Effector memory CD4-positive, alpha-beta T cell (primary cell): ENCODE measurements at places on chromosomes 5 and 9.

GRCh38 chr5:79255786-79256557 lies 20.0 kb downstream of the JMY start:
- DNase-seq: no peak

DNA sequence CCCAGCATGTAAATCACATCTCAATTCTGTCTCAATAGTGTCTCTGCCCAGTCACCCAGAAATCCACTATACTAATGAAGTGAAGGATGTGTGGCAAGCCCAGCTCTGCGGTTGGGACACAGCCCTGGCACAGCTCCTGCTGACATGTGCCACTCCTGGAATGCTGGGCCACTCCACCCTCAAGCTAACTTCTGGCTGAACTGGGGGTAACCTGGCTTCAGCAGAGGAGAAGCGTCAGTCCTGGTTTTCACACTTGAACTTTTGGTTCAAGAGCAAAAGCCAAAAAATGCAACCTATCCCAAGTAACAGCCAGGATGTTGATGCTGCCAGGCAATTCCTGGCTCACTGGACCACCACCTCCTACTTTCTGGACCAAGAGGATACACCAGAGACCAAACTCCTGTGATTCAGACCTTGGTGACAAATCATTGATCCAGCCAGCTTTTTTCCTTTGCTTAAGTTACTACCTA lies 86.4 kb downstream of the ARRDC3 start:
- no peak for DNase-seq

DNA sequence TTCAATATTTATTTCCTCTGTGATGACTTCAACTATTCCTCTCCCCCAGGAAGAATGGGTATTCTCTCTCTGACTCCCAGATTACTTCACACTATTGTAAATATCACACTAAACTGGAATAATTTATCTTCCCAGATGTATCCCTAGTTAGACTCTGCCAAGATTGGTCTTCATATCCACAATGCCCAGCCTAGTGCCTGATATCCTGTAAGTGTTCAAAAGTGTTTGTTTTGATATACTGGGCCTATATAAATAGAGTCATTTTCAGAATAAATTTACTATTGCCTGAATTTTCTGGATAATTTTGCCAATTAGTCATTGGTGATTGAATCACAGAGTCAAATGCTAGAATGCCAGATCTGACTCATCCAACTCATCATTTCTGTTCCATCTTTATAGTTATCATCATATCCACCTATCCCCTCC lies 143.7 kb upstream of the TNC start:
- no peak for DNase-seq

DNA sequence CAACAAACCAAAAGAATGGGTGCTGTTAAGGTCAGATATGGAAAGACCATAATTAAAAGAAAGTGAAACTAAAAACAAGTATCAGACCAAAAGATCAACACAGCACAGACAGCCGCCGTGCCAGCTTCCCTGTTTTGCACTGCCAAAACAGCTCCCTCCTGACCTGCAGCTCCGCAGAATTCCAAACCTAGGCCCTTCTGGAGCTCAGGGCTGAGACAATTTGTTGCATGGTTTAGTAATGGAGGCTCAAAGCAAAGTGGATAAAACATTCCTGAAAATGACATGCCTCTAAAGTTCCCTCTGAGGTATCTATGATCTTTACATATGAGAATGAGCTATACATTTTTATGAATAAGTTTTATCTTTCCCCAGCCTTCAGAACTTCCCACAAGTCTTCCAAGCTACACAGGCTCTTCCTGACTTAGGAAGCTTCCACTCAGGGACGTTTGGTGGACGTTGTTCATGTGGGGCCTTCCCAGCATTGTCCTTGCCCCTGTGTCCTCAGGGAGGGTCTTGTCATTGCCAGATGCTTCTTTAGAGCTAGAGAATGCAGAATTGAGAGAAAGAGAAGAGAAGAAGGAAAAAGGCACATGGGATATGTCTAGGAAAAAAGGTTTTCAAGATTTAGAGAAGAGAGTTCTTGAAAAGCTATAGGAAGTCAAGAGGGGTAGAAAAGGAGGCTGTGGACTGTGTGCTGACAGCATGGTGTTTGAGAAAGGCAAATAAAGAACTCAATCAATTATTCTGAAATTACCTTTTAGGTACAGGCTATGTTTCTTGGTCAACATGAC lies 28.4 kb upstream of the SSBP2 start:
- DNase-seq: peak; percentile 22

GRCh38 chr9:71928376-71928775 lies 16.9 kb downstream of the C9orf85 start:
- no peak for DNase-seq

DNA sequence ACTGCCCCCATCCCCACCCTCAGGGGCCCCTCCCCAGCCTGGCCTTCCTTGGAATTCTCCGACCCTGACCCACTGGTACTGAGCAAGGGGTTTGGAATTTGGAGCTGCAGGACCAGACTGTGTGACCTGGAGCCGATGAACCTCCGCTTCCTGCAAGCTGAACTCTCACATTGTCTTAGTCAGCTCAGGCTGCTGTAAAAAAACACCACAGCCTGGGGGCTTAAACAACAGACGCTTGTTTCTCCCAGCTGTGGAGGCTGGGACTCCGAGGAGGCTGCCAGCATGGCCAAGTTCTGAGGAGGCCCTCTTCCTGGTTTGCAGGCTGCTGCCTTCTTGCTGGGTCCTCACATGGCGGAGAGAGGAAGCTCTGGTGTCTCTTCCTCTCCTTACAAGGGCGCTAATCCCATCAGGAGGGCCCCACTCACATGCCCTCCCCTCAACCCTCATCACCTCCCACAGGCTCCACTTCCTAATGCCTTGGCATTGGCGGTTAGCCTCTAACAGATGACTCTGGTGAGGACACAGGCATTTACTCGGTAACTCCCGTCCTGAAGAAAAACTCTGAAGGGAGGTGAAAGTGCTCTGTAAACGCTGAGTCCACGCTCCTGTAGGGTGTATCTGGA lies 42.4 kb downstream of the C5orf15 start:
- DNase-seq: no peak

DNA sequence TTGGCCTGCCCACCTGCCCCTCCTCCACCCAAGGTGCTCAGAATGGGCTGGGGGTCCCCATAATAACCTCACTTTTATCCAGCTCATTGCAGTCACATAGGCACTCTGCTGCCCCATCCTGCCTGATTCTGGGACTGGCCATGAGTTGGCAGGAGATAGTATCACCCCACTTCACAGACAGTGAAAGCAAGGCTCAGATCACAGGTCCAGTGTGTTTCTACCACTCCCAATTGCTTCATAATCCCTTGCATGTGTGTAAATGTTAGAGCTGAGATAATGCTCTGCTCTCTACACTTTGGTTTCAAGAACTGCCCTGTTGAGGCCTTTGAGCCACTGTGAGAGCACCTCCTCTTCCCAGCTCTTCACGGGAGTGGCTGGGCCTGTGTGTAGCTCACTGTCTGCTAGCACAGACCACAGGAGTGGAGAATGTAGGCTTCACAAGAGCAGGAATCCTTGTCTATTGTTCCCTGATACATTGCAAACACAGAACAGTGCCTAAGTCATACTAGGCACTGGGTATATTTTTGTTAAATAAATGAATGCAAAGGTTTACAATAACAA lies 8.4 kb downstream of the PCYOX1L start:
- DNase-seq: no peak

DNA sequence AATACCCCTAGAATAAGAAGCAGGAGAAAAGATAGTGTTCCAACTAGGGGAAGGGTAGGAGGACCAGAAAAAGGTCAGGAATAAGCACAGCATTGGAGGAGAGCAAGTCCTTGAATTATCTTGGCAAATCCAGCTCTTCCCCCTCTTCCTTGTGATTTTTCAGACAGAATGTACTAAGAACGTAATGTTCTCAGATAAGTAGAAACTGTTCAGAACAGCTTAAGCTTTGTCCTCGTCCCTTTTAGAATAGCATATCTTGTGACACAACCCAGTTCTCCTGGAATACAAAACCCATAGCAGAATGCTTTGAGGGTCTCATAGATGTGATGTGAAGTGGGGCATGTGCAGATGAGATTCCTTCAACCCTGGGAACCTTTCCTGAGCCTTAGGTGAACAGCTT lies 97.4 kb downstream of the EMB start:
- DNase-seq: no peak

GRCh38 chr9:100466829-100467221 lies 6.1 kb upstream of the TMEFF1 start:
- no peak for DNase-seq

DNA sequence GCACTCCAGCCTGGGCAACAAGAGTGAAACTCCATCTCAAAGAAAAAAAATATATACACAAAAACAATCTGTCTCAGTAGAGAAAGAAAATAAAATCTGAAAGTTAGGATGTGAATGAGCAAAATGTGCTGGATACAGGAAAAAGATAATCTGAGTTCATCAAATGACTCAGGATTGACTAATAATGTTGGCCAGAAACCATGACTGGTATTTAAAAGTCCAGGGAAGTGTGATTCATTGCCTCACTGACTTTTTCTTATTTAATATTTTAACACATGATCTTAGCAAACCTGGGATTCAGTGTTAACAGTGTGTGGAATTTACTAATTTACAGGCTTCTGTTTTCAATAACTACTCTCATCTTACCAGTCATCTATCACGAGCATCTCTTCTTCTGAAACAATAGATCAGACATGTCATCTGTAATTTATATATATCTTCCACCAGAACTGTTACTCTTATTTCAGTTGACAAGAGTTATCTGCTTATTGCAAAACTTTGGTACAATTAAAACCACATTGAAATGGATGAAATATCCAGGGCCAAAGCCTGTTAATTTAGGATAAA lies 256.7 kb downstream of the CDH12 start:
- no peak for DNase-seq

DNA sequence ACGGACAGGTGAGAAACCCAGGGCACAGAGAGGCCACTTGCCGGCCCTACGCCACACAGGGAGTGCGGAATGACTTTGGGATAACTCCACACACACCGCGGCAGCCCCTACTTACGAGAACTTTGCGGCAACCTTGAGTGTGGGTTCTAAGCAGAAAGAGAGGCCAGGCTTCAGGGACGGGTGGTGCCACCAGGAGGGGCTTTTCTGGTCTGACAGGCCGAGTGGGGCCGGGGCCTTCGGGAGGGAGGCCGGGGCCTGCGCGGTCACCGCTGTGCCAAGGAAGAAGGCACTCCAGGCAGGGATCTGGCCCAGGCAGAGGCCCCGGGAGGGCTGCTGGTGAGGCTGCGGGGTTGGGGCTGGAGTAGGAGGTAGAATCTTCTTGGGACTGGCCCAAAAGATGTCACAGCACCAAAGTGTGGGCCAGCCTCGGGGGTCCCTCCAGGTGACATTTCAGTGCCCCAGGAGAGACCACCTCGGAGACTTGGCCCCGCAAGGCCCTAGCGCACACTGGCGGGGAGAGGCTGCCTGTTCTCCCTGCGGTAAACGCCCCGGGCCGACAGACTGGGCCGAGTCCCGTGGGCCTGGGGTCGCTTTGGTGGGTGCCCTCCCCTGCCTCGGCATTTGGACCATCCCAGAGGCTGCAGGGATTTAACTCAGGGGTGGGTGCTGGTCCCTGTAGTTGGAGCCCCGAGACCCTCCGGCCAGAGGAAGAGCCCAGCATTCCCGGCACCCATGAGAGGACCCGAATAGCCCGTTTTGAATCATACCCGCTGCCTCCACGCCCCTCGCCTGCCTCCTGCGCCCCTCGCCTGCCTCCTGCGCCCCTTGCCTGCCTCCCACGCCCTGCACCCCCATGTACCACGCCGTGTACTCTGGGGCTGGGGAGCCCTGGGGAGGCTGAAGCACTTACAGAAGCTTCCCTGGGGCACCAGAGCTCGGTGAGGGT lies 9.0 kb upstream of the RNU6ATAC start:
- no peak for DNase-seq

DNA sequence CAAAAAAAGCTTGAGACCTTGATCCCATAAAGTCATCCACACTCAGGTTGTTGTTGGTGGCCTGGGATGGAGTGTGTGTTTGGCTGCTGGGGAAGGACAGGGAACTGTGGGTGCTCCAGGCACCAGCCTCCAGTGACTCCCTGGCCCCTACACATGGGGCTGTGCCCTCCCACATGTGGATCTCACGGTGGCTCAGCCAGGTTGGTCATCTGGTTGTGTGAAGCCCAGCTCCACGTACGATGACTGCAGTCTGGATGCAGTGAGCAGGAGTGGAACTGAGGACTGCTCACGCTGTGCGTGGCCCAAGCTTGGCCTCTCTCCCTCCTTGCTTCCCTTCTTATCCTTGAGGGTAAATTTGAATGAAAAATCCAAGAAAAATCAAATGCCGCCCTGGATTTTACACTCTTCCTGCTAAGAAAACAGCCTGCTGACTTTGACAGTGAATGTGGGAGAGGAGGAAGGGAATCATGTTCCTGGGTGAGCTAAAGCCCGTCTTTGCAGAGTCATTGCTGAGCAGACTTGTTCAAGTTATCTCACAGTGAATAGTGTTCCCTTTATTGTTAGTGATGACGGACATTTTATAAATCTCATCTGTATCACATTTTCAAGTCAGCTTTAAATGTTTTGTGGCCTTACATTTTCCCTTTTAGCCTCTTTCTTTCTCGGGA lies 65.1 kb upstream of the CACNA1B start:
- DNase-seq: no peak

GRCh38 chr5:57316798-57317327 lies 143.0 kb downstream of the GPBP1 start:
- DNase-seq: no peak

GRCh38 chr9:20646656-20647055 lies 24.4 kb upstream of the MLLT3 start:
- no peak for DNase-seq

DNA sequence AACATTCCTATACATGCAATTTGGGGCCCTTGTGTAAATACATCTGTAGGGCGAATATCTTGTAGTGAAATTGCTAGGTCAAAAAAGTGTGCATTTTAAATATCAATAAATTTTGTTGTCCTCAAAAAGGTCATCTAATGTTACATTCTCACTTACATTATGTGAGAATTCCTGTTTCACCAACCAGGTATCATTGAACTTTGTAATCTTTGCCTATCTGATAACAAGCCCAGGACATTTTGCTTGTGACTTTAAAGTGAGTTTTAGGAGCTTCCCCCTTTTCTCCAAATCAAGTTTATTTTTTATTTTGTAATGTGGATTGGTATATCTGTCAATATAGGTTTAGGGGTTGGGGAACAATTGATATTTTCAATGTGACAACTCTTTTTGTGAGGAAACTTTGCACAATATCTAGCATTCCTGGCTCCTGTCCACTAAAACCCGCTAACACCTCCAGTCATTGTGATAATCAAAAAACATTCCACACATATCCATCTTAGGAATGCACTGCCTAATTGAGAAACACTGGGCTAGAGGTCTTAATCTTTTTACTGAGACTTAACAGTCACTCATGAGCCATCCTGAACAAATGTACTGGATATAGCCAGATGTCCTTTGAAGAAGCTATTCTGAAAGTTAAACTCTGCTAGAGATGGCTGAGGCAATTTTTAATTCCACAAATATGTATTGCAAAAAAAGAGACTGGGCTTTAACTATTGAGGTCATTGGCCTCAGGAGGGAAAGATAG lies 72.5 kb upstream of the SLC1A1 start:
- no peak for DNase-seq

DNA sequence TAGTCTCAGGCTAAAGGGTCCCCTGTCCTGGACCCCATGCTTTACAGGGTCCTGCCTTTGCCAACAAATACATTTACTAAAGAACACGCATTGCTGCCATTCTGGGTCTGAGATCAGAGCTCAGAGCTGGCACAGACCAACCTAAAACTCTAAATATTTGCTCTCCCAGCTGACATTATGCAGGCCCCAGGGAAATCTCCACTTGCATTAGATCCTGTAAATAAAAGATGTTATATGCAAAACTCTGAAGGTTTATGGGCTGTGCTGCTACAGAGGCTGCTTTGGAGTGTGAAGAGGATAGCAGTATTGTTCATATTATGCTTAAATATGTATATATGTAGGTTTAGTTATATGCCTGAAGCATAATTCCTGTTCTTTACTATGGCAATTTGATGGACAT lies 35.9 kb upstream of the RANBP3L start:
- no peak for DNase-seq
